ENCODE measurements at places on chromosomes 2 and 18. TPM values are rescaled to one million over a fixed set of nuclear protein-coding genes. Genes with fewer than 3 reads are reported as not detected.
A peak's percentile ranks its signal among the peaks of the same experiment; 100 is the strongest.

DNA sequence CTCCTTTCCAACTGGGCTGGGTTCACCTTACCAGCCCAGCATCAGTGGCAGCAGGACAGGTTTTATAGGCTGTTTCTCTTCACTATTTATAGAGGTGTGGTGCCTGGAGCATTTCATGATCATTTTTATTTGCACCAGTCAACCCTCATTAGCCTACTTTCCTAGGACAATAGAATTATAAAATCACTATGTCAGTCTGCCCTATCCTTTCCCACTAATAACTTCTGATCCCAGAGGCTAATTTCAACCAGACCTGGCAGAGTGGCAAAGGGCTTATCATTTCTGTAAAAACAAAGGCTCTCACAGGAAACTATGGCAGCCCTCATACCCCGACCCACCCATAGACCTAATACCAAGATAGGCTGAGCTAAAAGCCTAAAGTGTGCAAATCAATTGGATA is 243.5 kb upstream of the TMEFF2 start:
- DNase-seq, result no peak
- H3K27ac ChIP-seq, result no peak overlapping the region
- H3K36me3 ChIP-seq, result no peaks in the 10 kb centered on the region
- no peaks in the 10 kb centered on the region for H3K4me1 ChIP-seq
- no peak overlapping the region for H3K4me3 ChIP-seq

GRCh38 chr18:14936313-14936712 is 188.3 kb downstream of the ANKRD30B start:
- H3K27ac ChIP-seq, result no peak overlapping the region
- DNase-seq, result no peak
- no peak overlapping the region for H3K4me3 ChIP-seq

- H3K27ac ChIP-seq, result no peak overlapping the region
- no peaks in the 10 kb centered on the region for H3K4me1 ChIP-seq
- H3K36me3 ChIP-seq, result no peaks in the 10 kb centered on the region
- no peak for DNase-seq
- H3K4me3 ChIP-seq, result no peak overlapping the region
- H3K27me3 ChIP-seq, result no peaks in the 10 kb centered on the region
Measured at GRCh38 chr18:74334242-74334893, 18.7 kb downstream of the C18orf63 start.

- no peak overlapping the region for H3K4me3 ChIP-seq
- H3K36me3 ChIP-seq, result peaks cover 20% of the 10 kb centered on the region
- DNase-seq, result no peak
- peaks cover 5% of the 10 kb centered on the region for H3K4me1 ChIP-seq
- H3K27ac ChIP-seq, result no peak overlapping the region
Measured at GRCh38 chr2:10574911-10575310, 114.9 kb downstream of the NOL10 start.

- no peaks in the 10 kb centered on the region for H3K27me3 ChIP-seq
- no peaks in the 10 kb centered on the region for H3K4me1 ChIP-seq
- no peak for DNase-seq
- H3K4me3 ChIP-seq, result no peak overlapping the region
- no peak overlapping the region for H3K27ac ChIP-seq
Measured at GRCh38 chr2:58984731-58985130, 743.6 kb upstream of the FANCL start.

DNA sequence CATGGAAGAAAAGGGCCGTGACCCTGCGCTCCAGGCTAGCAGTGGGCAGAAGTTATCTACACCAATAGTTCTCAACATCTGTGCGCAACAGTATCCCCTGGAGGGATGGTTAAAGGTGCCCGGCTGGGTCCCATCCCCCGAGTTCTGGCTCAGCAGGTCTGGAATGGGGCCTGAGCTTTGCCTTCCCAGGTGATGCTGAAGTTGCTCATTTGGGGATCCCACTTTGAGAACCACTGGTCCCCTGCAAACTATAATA is 31.1 kb downstream of the DNMT3A start:
- peaks cover 44% of the 10 kb centered on the region for H3K4me1 ChIP-seq
- DNase-seq, result peak; percentile 69
- H3K27me3 ChIP-seq, result no peaks in the 10 kb centered on the region
- H3K4me3 ChIP-seq, result peak overlapping the region; percentile 33

DNA sequence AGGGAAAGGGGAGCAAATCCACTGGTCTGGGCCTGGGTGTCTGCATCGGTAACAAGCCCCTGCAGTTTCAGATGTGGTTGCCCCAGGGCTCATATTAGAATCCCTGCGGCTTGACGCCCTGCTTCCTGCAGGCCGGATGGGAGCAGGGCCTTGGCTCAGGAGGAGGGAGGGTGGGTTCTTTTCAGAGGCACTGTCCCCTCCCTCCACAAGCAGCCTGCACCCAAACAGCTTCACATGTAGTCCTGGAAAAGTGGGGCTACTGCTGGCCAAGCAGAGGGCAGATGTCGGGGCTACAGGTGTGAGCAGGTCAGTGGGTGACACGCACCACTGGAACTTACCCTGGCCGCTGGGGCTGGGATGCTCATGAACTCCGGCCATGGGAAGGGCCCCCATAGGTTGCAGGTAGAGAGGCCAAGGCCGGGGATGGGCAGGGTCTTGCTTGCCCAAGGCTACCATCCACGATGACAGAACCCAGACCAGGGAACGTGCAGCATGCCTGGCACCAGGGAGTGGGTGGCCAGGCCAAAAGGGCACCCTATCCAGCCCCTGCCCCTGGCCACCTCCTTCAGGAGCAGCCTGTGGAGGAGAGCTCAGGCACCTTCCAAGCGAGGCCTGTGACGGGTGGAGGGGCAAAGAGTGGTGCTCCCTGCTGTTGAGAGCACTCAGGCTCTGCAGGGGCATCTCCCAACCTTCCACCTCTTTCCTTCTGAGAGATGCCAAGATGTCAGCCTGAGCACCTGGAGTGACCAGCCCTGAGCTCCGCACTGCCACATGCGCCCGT is 16.8 kb downstream of the ARID5A start:
- no peak for DNase-seq
- H3K36me3 ChIP-seq, result no peaks in the 10 kb centered on the region
- peaks cover 14% of the 10 kb centered on the region for H3K4me1 ChIP-seq
- no peak overlapping the region for H3K4me3 ChIP-seq

DNA sequence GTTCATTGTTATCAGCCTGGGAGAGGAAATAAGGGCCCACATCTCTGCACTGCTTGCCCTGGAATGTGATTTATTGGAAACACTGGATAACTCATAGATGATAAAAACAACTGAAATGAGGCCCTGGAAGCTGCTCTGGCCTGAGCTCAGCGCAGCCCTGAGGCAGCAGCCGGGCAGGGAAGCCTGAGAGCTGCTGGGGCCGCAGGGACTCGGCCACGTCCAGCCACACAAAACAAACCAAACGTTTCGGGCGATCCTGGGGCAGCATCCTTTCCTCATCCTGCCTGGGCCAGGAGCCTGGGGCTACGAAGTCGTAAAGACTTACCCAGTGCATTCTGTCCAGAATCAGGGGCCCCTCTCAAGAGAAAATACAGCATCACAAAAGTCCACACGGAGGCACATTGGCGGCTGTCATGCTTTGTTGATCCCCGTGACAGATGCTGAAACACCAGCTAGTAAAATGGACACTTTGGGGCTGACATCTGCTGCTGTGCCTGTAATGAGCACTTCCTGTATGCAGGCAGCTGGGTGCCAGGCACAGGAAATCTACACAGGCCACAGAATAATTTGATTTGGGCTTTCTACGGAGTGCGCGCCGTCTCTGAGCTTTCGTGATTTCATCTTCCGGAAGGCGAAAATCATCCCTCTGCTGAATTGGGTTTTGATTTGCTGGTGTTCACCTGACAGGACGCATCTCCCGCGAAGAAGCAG is 250.6 kb downstream of the EIPR1 start:
- H3K4me1 ChIP-seq, result no peaks in the 10 kb centered on the region
- H3K36me3 ChIP-seq, result no peaks in the 10 kb centered on the region
- no peak overlapping the region for H3K27ac ChIP-seq
- H3K4me3 ChIP-seq, result no peak overlapping the region
- H3K27me3 ChIP-seq, result no peaks in the 10 kb centered on the region
- no peak for DNase-seq

DNA sequence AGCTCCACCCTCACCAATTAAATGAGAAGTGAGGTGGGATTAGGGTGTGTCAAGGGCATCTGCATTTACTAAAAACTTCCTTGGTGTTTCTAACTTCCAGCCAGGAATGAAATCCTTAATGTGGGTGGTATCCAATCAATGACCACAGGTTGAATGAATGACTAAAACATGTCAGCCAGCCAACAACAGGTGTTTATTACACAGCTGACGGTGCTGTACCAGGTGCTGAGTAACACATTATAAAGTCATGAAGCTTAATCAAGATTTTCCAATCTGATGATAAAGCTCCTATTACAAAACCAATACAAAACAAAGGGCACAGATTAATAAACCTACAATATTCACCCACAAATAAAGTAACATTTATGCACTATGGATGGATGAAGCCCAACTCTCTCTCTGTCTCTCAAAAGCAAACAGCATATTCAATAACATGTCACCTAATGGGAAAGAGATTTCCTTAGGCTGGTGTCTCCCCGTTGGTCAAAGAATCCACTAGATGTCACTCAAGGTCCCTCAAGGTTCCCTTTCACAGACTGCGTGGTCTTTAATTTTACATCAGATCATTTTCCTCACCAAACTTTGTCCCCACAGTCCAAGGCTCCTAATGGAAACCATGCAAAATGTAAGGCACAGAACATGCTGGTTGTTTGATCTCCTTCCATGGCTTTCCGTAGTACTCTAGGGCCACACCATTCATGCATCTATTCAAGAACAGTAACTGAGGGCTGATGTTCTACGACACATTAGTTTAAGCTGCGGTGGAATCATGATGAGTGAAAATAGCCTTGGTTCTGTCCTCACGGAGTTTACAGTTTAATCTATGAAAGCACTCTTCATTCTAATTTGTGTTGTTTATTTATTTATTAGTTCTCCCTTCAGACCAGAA is 6.4 kb upstream of the PTPN4 start:
- no peaks in the 10 kb centered on the region for H3K36me3 ChIP-seq
- H3K4me3 ChIP-seq, result no peak overlapping the region
- H3K27me3 ChIP-seq, result no peaks in the 10 kb centered on the region
- no peak overlapping the region for H3K27ac ChIP-seq
- peak; percentile 47 for DNase-seq

DNA sequence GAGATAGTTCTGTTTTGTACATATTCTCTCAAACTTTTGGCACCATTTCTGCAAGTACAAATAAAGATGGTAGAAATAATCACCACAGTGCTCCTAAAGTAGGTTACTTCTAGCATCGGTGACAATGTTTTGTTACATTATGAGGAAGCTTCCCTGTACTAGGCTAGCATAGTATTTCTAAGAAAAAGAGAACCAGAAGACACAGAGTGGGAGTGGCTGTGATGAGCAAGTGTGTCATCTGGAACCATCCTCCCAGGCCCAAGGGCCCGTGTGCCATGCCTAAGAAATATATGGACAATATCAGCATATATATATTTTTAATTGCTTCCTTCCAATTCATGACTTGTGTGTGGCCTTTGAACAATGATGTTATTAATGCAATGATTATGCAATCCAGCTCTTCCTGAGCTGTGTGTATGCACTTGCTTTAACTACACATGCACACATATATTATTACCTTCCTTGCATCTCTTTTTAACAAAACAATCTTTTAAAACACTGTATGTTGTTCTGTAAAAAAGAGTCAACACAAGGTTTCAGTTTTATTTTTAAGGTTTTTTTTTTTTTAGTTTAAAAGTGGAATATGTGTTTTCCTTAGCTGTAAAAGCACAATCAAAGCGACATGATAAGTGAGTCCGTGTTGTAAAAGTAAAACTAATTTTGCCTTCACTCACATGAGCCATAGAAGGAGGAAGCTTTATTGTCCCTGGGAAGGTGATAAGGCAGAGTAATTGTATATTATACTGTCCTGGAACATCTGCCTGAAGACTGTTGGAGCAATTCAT is 303.9 kb downstream of the ZNF407 start:
- no peaks in the 10 kb centered on the region for H3K27me3 ChIP-seq
- no peak overlapping the region for H3K27ac ChIP-seq
- H3K4me3 ChIP-seq, result no peak overlapping the region
- H3K4me1 ChIP-seq, result peaks cover 3% of the 10 kb centered on the region
- no peak for DNase-seq

- H3K27ac ChIP-seq, result no peak overlapping the region
- no peak overlapping the region for H3K4me3 ChIP-seq
Measured at GRCh38 chr2:190501702-190502407, 32.7 kb downstream of the NEMP2 start.

DNA sequence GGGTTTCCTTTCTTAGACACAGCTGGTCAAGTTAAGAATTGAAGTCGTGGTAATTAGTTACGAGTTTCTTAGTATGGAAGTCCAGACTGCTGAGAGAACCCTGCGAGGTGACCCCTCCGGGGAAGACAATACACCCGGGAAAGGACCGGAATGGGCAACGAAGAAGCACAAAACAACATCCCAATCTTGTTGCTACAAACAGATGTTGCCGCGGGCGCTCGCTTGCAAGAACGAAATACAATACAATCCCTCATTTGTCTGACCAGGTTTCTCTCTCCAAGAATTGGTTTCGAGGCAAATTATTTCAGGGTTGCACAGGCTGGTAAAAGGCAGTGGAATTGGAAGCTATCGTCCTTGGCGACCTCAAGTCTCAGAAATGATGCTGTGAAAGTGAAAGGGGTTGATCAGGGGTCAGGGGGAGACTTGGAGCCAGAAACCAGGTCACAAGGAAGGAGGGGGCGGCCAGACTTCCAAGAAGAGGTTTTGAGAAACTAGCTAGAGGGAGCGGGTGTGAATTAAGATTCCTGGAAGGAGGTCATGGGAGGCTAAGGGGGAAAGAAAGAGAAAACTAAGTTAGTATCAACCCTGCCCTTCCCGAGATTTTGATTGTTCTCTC is 401.9 kb downstream of the HRH4 start:
- no peaks in the 10 kb centered on the region for H3K36me3 ChIP-seq
- H3K27me3 ChIP-seq, result no peaks in the 10 kb centered on the region
- peak overlapping the region; percentile 17 for H3K4me3 ChIP-seq
- H3K4me1 ChIP-seq, result peaks cover 5% of the 10 kb centered on the region
- DNase-seq, result peak; percentile 55
- H3K27ac ChIP-seq, result no peak overlapping the region

The EN1 gene
- not detected for total RNA-seq

The TWSG1 gene
- 19.1 TPM for total RNA-seq

The KLHL30 gene
- 0.08 TPM for total RNA-seq
